ENCODE measurements at places on chromosomes 3 and 15. TPM values are rescaled to one million over a fixed set of nuclear protein-coding genes. Genes with fewer than 3 reads are reported as not detected.

The PODXL2 gene
- total RNA-seq = 7.4 TPM

GRCh38 chr15:79028411-79028964, 62.1 kb downstream of the RASGRF1 start:
- peak; percentile 17 for DNase-seq

GRCh38 chr3:139302084-139302800, 41.6 kb upstream of the MRPS22 start:
- DNase-seq = no peak

The SOX14 gene
- total RNA-seq = not detected

Measured in kidney (tissue), 22 donors.